ENCODE measurements at places on chromosomes 1 and 21. TPM values are rescaled to one million over a fixed set of nuclear protein-coding genes. Genes with fewer than 3 reads are reported as not detected.

Gene PTGFRN
- polyA plus RNA-seq: 75.8 TPM

Gene ST3GAL3
- polyA plus RNA-seq: 71.0 TPM

Gene AK5
- 54.0 TPM for polyA plus RNA-seq

Gene OR14I1
- polyA plus RNA-seq: not detected

Gene NBPF4
- polyA plus RNA-seq: 0.25 TPM

Gene RHD
- polyA plus RNA-seq: 1.2 TPM

Gene SPRR2G
- 0.39 TPM for polyA plus RNA-seq

Gene ERRFI1
- 110 TPM for polyA plus RNA-seq

Gene KCNAB2
- 36.2 TPM for polyA plus RNA-seq

Gene PPFIA4
- 51.0 TPM for polyA plus RNA-seq

Gene MEX3A
- polyA plus RNA-seq: 39.3 TPM

Gene CFHR5
- 0.87 TPM for polyA plus RNA-seq

Gene AMY1A
- polyA plus RNA-seq: not detected

Gene KHDRBS1
- 188 TPM for polyA plus RNA-seq

Gene S100A2
- polyA plus RNA-seq: 0.40 TPM

Gene ANKRD34A
- polyA plus RNA-seq: 8.6 TPM

Gene FMN2
- polyA plus RNA-seq: 55.3 TPM

Gene PTPN14
- polyA plus RNA-seq: 9.0 TPM

Gene S100A9
- polyA plus RNA-seq: 4.3 TPM

Data from spinal cord (tissue), 10 donors.